ENCODE measurements at places on chromosomes 4 and X.

- DNase-seq: no peak
Measured at GRCh38 chrX:72121383-72121782, 10.3 kb downstream of the RTL5 start.

DNA sequence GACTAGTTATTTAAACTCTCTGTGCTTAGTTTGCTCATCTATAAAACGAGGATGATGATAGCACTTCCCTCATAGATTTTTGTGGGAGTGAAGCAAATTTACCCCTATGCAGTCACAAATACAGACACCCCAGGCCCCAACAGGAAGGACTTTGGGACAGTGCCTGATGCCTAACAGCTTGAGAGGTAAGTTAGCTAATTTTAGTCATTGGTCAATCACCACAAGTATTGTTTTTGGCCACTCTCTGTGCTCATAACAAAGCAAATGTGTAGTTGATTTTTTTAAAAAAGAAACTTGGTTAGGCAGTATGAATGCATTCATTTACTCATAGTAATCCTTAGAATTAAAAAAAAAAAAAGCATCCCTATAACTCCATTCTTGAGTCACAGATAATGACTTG lies 1590.7 kb upstream of the TENM3 start:
- DNase-seq: no peak

- no peak for DNase-seq
Measured at GRCh38 chr4:79176351-79176750, 149.5 kb downstream of the NAA11 start.

GRCh38 chr4:144399927-144400326 lies 246.0 kb upstream of the HHIP start:
- DNase-seq: peak; percentile 45

GRCh38 chr4:117610706-117611308 lies 423.5 kb upstream of the NDST3 start:
- DNase-seq: no peak

GRCh38 chr4:102319594-102319993 lies 25.7 kb downstream of the SLC39A8 start:
- DNase-seq: no peak

- peak; percentile 9 for DNase-seq
Measured at GRCh38 chr4:18366892-18367291, 345.3 kb upstream of the LCORL start.

DNA sequence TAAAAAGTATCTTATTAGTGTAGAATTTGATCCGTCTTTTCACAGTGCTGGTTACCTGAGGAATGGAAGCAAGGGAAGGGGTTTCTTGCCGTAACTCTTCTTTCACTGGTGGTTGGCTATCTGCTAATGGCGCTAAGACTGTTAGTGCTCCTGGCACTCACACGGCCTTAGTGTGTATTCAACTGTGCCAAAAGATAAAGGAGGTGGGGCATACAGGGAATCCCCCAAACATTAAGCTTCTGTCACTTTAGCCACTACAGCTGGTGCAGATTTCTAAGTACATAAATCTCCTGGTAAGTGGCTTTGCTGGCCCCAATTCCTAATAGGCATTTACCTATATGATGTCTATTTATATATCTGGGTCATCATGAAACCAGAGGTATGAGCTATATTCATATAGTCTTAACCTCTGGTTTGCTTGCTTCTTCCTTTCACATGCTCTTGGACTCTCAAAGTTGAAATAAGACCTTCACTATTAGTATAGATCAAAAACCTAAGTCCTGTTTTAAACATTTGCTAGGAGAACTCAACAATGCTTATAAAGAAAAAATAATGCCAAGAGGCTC lies 95.1 kb downstream of the TSPAN7 start:
- no peak for DNase-seq

GRCh38 chr4:184734758-184735157 lies 862 bp upstream of the CENPU start:
- no peak for DNase-seq

- no peak for DNase-seq
Measured at GRCh38 chr4:40656201-40656863, 26.7 kb upstream of the RBM47 start.

- DNase-seq: no peak
Measured at GRCh38 chrX:132277953-132278614, 58.8 kb upstream of the RAP2C start.

DNA sequence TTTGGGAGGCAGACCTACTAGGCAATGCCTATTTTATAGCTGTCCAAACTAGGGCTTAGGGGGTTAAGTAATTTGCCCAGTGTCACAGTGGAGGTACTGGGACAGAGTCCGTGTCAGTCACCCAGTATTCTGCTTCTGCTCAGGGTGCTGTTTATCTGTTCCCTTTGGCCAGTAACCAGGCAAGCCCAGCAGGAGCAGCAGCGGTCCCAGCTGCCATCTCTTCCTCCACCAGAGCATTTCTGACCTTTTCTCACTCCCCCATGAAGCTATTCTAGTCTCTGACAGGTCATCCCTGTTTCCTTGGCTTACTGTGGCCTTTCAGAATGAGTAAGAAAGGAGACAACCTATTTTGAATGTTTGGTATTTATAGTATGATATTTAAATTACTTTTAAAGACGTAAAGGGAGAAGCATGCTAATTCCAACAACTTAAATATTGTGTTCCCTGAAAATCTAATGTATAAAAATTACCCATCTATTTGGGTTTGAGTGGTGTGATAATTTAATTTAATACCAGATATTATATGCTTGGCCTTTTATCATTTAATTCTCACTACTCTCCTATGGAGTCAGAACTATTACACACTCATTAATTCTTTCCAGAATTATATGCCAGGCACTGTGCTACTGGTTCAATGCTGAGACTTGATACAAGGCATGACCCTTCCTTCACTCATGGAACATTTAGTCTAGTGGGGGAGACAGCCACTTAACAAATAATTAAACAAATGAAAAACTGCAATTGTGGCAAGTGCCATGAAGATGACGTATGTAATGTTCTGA lies 60.6 kb downstream of the RPS6KA3 start:
- no peak for DNase-seq

DNA sequence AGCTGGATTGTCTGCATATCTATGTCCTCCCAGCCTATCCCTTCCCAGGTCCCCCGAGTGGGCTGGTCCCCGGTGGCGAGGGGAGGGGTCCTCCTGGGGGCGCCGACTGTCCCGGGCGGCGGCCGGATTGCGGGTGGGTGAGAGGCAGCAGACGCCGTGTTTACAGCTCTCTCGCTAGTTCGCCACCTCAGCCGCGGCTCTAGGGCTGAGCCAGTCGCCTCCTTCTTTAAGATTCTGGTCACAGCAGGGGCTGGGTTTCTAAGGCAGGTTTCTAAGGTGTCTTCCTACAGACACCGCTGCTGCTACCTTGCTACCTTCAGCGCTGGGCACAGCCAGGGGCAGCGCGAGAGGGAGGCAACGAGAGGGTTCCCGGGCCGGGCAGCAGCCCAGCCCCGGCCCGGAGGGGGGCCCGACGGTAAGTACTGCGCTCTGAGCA lies 57.2 kb downstream of the FRMPD3 start:
- no peak for DNase-seq

DNA sequence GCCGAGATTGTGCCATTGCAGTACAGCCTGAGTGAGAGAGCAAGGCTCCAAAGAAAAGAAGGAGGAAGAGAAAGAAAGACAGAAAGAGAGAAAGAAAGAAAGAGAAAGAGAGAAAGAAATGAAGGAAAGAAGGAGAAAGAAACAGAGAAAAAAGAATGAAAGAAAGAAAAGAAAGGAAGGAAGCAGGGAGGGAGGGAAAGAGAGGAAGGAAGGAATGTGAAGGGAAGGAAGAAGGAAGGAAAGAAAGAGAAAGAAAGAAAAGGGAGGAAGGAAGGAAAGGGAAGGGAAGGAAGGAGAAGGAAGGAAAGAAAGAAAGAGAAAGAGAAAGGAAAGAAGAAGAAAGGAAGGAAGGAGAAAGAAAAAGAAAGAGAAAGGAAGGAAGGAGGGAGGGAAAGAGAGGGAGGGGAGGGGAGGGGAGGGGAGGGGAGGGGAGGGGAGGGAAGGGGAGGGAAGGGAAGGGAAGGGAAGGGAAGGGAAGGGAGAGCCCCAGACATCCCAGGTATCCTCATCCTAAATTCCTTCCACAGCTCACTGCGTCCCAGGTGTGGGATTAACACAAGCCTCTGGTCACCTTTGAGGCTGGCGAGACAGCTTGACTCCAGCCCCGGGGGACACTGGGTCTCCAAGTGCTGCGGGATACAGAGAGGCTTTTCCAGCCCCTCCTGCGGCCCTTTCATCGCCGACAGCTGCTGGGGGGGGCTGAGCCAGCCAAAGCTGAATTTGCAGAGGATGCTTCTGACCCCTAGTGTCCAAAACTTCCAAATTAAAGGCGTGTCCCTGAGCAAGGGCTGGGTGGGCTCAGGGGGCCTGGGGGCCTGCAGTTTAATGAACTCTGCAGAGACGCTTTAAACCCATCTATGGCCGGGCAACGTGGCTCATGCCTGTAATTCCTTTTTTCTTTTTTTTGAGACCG lies 24.2 kb upstream of the CSF2RA start:
- no peak for DNase-seq

- DNase-seq: no peak
Measured at GRCh38 chrX:38232079-38232686, 11.5 kb upstream of the SRPX start.

GRCh38 chr4:168794092-168794707 lies 215.9 kb downstream of the CBR4 start:
- no peak for DNase-seq
